ENCODE measurements at places on chromosomes 1 and 21.

GRCh38 chr1:85707267-85707989 lies 805 bp downstream of the ZNHIT6 start:
- no peak for DNase-seq

- DNase-seq = no peak
Measured at GRCh38 chr1:62317021-62317768, 2.0 kb downstream of the KANK4 start.

DNA sequence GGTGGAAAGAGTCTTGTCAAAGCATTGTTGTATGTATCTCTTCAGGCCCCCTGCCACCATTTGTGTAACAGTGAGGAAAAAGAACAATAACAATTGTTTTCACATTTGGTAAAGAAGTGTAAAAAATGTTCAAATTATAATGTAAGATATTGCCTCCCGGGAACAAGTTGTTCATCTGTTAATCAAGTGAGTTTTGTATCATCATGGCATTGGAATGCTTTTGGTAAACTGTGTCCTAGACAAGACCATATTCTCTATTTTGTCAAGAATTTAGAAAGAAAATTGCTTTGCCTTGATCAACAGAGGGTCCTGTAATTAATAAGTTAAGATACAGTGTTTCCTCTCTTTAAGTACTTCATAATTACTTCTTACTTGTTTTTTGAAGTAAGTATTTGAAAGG lies 692.0 kb upstream of the NR5A2 start:
- no peak for DNase-seq

GRCh38 chr1:165468253-165468652 lies 23.3 kb upstream of the RXRG start:
- no peak for DNase-seq

DNA sequence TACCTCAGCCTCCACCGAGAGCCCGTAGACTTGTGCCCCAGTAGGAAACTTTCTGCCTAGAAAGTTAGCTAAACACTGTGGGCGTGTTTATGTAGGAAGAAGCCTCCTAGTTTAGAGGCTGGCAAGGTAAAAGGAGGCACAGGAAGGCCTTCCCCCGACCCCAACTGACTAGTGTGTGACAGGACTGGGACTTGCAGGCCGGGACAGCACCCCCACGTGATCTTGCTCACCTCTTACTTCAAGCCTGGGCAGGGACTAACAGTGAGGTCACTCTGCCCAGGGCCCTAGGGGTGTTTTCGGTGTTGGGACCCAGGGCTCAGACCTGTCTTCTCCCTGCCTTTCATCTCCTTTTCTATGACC lies 392 bp upstream of the TAGLN2 start:
- DNase-seq = no peak

DNA sequence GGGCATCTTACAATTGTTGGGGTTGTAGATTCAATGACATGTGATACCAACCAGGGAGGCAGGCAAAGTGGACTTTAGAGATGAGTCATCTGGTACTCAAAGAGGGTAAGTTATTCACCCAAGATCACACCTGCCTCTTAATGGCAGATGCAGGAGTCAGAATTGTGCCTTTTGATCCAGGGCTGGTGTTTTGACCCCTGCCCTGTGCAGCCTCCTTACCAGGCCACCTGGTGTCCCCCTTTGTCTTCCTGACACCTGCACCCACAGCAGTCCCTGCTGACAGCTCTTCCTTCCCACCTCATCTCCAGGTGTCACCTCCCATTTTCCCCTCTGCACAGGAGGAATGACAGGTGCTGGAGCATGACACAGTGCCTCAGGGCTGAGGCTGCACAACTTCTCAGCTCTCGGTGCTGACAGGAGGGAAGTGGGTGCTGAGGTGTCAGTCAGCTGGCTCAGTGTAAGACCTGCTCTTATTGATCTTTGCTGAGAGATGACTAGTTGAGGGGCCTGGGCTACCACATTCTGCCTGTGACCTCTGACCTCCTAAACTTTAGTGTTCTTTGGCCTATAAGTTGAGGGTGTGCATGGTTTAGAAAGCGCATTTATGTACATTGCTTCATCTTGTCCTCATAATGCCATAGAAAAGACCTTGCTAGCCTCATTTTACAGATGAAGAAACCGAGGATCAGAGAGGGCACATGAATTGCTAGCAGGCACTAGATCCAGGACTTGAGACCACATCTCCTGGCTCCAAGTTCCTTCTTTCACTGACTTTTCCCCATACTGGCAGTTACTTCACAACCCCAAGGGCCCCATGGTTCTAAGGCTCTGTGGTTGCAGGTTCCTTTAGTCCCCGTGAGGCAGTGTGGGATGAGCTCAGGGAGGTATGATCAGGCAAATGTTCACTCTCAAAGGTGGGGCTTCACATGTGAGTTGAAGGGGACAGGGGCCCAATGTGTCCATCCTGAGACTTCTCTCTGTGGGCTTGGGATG lies 31.3 kb downstream of the CACNA1E start:
- DNase-seq = no peak

DNA sequence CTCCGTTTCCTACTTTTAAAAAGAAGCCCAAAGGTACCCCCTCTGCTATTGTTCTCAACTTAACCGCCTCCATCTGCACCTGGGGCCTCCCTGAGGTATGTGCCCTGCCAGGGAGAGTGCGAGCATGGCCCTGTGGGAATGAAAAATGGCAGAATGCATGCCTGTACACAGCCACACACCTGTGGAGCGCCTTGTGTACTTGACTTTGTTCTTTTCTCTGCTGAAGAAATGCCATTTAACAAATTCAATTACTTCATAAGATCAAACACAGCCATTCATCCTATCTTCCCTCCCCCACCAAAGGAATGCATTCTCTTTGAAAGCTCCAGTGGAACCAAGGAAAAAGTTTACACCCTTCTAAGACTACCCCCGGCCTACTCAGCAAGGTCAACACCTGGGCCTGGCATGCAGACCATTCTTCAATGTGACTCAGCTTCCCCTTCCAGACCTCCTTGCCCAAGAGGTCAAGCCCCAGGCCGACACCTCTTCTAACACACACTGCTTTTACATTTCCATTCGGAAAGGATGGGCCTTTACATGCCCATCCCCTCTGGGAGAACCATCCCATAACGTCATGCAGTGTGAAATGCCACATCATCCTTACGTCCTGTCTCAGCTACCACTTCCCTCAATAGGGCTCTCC lies 123.7 kb downstream of the SMYD2 start:
- DNase-seq = no peak

- DNase-seq = no peak
Measured at GRCh38 chr1:183580281-183580682, 10.0 kb downstream of the NCF2 start.

DNA sequence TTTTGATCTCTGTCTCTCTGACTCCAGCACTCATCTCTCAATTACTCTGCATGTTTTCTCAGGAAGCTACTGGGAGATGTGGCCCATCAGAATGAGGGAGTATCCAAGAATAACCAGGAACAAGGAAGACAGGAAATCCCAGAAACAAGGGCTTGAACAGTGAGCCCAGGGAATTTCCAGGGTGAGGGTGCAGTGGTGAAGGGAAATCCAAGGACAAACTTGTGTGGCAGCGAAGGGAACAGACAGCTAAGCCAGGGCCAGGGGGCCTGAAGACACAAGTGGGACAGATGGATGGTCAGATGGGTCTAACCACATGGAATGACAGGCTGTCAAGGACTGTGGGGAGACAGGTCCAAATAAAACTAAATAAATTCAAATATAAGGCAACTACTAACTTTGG lies 121.8 kb upstream of the ERRFI1 start:
- no peak for DNase-seq
